ENCODE measurements at places on chromosomes 5 and 9.

DNA sequence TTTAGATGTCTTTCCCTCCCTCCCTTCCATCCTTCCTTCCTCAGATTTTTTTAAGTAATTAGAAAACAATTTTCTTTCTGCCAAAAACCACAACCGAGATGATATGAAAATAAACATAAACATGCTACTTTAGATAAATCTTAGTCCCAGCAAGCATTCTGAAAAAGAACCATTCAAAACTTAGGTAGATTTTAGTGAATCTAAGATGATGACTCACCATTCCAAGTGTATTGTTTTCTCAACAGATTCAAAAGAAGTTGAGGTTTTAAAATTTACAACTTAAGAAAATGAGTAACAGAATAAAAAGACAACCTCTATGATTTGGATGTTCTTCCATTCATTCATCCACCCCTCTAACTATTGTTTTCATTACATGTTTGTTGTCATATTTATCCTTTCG is 465.1 kb downstream of the PDE4D start:
- DNase-seq, result no peak

DNA sequence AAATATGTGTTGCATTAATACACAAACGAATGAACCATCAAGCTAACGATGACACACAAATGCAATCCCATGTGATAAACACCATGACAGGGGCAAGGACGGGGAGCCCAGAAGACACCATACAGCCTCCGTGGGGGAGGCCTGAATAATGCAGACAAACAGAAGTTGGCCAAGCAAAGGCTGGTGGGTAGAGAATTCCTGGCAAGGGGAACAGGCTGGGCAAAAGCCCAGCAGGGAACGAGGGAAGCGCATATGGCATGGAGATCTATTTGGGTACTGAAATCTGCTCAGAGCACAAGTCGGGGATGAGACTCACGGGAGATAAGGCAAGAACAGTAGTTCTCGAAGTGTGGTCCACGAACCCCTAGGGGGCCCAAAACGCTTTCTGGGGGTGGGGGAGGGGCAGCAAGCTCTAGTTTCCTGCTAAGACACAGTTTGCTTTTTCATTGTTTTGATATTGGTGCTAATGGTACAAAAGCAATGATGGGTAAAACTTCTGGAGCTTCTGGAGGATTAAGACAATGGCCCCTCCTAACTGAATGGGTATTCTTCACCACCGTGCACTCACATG is 42.9 kb upstream of the FBXW11 start:
- no peak for DNase-seq

- DNase-seq, result no peak
Observed at GRCh38 chr5:169416583-169417196, 115.8 kb upstream of the SLIT3 start.

- DNase-seq, result no peak
Observed at GRCh38 chr5:53874409-53874808, 314.0 kb downstream of the NDUFS4 start.

GRCh38 chr5:66174338-66174737 is 30.2 kb downstream of the SREK1 start:
- DNase-seq, result peak; percentile 78

- DNase-seq, result no peak
Observed at GRCh38 chr9:75589497-75589896, 301.0 kb upstream of the PCSK5 start.

GRCh38 chr5:28543473-28544098 is 1505.2 kb upstream of the CDH9 start:
- DNase-seq, result no peak

DNA sequence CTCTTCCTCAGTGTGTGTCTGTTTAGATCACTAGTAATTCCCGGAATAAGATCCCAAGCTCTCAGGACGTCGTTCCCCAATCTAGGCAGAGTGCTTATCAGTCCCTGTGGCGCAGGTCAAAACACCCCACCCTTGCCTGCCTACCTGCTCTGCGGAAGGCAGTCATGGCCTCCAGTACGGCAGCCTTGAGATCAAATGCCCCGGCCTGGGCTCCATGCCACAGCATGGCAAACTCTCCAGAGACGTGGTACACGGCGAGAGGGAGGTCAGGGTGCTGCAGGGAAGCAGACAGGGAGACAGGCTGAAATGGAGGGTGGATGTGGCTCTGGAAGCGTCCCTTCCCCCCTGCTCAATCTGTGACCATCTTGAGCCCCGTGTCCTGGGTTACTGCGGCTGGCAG is 12.0 kb upstream of the HDHD3 start:
- DNase-seq, result no peak

- peak; percentile 10 for DNase-seq
Observed at GRCh38 chr5:143054480-143054941, 284.3 kb downstream of the ARHGAP26 start.

GRCh38 chr5:74833537-74834266 is 32.5 kb downstream of the FAM169A start:
- DNase-seq, result no peak

Data from Kasumi-1 (cell line).